ENCODE measurements at places on chromosomes 1 and 21.

- no peak for DNase-seq
These were observed 340.2 kb downstream of the PTPRU start for GRCh38 chr1:29576510-29576909.

DNA sequence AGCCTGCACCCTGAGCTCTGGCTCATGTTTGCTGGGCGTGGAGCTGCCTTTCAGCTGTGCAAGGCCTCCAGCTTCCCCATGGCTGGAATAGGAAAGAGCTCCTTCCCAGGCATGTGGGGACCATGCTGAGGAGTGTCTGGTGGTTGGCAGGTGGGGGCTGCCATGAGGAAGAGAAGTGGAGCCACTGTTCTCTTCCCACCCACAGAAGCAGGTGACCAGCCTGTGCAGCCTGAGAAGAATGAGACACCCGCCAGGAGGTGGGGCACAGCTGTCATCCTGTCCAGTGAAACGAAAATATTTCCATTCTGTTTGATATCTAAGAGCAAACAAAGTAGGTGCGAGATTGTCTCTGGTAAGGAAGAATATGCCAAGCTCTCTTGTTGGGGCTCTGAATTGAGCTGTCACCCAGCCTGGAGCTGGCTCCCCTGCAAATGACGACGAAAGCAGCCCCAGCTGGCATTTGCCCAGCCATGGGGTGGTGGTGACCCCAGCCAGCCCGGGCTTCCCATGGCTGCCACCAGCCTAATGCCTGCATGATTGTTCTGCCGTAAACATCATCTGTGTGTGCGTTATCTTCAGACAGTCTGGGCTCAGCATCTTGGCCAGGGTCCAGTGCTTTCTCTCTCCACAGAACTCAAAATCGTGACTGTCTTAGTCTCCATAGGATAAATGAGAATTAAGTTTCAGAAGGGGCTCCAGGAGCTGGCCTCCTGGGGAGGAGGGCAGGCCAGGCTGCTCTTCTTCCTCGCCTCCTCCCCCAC is 429.8 kb upstream of the VAMP3 start:
- no peak for DNase-seq

DNA sequence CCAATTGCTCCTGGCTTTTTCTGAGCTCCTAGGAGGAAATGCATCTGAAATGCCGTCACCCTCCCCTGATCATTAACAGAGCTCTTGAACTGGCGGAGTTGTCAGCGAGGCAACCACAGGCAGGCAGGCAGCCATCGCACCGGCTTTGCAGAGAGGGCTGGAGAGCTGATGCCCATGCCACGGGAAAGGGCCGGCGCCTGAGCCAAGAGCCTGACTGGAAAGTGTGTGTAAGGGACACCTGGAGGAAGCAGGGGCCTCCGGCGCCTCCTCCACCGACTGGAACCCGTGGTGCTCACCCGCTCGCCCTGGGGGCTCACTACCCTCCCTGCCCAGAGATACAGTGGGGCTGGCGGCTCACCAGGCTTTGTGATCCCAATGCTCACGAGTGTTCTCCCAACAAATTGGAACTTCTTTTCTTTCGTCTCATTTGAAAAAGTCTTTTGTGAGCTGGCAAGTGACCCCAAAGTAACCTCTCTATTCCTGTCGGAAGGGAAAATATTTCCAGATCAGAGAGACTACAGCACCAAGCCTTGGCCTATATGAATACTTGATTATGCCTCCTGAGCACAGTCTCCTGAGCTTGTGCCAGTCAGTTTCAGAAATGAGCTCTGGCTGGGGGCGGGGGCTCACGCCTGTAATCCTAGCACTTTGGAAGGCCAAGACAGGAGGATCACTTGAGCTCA is 97.7 kb upstream of the SLC25A33 start:
- no peak for DNase-seq

DNA sequence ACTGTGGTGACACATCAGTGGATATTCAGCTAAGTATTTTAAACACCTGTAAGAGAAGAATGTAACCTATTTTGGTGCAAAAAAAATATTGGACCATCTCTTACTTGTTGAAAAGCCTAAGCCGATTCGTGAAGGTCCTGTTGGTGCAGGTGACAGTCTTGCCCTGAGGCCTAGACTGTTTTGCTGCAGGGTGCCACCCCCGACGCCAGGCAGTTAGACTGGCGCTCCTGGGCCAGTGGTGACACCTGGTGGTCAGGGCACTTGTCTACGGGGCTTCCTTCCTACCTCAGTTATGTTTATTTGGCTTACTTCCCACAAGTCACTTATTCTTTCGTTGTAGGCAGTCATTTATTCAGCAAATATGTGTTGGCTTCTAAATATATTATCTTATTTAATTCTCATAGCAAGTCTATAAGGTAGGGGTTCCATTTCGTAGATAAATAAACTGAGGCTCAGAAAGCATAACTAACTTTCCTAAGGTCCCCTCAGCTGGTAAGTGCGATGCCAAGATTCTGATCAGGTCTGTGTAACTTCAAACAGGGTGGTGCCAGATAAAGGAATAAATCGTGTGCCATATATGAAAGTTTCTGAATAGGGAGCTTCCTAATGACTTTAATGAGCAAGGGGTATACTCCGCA is 1.9 kb downstream of the EEIG2 start:
- peak; percentile 33 for DNase-seq

- DNase-seq: no peak
These were observed 77.6 kb upstream of the CACYBP start for GRCh38 chr1:174922121-174922520.

DNA sequence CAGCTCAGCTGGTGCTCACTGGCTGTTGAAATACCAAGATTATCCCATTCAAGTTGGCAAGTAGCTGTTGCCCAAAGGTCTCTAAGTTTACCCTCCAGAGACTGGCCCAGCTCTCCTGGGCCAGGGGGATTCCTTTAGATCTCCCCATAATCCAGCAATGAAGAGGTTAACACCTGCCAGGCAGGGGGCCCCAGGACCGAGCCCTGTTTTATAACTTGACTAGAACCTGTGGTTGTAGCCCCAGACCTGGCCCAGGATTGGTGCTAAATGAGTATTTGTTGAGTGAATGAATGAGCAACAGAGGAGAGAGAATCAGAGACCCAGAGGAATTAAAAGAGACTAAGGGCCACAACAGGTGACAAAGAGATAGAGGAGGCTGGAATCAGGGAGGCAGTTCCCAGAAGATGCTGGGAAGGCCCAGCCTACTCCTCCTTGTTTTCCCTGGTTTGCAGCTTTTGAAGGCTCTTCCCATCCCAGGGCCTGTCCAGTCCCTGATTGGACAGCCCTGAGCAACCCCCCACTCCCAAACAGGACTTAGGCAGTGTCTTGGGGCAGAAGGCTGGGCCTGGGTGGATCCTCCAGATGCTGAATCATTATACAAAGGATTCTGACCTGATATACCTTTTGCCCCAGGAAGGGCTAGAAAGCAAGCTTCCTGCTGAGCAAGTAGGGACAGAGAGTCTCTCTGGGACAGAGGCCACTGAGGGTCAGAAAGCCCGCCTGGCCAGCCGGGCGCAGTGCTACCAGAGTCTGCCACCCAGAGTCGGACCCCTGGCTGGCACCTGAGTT is 2.4 kb upstream of the RHBG start:
- no peak for DNase-seq

DNA sequence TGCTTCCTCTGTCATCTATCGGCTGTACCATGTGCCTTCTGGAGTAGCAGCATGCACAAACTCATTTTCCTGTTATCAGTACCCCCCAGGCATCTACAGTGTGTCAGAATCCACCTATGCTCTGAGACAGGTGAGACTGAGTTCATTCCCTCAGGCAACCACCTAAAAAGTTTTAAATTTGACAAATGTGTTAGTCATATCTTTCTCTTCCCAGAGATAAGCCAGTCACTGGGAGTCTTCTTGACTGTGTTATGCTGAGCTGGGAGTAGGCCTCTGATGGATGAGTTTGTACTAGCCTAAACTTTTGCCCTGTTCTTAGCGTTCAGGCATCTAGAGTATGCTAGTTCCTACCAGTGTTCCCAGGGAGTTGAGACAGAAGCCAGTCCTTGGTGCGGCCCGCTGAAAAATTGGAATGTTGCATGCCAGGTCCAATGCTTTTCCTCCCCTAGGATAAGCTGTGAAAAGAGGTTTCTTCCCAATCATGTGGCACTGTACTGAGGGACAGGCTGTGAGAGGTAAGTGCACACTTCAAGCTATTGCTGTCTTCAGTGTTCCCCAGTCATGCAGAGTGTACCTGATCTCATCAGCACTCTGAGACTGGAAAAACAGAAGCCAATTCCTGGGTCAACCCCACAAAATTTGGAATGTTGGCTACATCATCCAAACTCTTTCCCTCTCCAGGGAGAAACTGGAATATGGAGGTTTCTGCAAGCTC is 1202.3 kb downstream of the NCAM2 start:
- DNase-seq: no peak

GRCh38 chr1:239711768-239712167 is 325.4 kb downstream of the CHRM3 start:
- no peak for DNase-seq

DNA sequence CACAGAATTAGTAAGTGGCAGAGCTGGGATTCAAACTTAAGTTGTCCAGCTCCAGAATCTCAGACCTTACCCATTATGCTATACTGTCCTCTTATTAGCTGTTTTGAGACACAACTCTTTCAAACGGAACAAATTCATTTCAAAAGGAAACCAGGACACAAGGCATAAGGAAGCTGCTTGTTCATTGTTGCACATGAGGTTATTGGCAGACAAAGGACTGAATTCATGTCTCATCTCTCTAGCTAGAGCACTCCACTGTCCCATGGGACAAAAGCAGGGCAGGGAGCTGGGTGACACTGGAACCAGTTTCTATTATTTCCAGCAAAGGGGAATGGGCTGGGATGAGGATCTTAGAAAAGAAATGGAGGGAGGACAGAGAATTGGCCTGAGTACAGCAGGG is 26.4 kb downstream of the CHI3L2 start:
- no peak for DNase-seq

- DNase-seq: no peak
These were observed 58.9 kb downstream of the LRRC40 start for GRCh38 chr1:70146488-70146887.

DNA sequence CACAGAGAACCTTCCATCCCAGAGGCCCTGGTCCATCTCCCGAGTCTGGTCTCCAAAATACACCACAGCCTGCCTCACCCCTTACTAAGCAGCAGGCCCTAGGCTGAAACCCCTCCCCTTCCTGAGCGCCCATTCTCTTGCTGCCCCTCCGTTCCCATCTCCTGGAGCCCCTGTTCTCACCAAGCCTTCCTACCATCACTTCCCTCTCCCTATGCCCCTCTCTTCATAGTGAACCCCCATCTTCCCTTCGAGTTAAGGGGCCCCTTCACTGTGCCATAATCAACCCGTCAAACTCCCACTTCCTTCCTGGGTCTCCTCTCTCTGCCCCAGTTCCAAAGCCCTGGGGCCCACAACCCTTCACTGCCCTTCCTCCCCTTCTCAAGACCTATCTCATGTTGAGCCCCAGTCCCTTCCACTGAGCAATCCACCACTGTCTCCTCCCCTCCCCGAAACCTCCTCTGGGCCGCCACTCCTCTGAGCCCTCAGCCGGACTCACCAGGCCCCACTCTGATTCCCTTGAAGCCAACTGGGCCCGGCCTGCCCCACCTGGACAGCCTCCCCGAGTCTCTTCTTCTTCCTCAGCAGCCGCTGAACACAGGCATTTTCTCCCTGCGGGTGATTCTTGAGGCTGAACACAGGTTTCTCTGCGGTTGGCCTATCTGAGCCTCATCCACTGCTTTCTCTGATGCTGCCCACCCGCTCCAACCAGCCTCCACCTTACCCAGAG is 42.2 kb upstream of the WASF2 start:
- no peak for DNase-seq

DNA sequence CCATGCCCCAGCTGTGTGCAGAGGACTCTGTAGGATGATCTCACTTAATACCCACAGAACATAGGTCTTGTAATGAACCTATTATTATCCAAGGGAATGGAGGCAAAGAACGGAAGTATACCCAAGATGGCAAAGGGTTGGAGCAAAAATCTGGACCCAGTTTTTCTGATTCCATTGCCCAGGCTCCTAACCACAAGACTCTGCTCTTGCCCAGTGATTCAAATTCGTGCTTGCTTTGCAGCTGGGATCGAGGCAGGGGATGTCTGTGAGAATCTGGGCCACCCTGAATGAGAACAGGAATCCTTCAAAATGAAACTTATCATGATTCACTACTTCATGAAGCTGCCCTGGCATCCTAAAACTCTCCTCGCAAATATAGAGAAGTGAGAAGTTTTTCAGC is 97.5 kb upstream of the KCNJ6 start:
- DNase-seq: no peak

- no peak for DNase-seq
These were observed 100.9 kb downstream of the RIPK4 start for GRCh38 chr21:41665766-41666595.

GRCh38 chr1:214739621-214740238 is 136.7 kb downstream of the CENPF start:
- DNase-seq: no peak

GRCh38 chr1:183597656-183598347 is 7.5 kb upstream of the NCF2 start:
- DNase-seq: no peak

All from T47D (cell line).